Esophagus squamous epithelium (tissue), 5 donors: ENCODE measurements at places on chromosomes 5 and 9.

GRCh38 chr9:116285320-116285719 is 131.7 kb downstream of the PAPPA start:
- no peak for DNase-seq

- no peak for DNase-seq
Measured at GRCh38 chr5:55737793-55738192, at the start of gene DDX4. Gene DDX4, plus strand, starts transcription at chr5:55738061. Its CDS starts 903 bp downstream, at chr5:55738964.

DNA sequence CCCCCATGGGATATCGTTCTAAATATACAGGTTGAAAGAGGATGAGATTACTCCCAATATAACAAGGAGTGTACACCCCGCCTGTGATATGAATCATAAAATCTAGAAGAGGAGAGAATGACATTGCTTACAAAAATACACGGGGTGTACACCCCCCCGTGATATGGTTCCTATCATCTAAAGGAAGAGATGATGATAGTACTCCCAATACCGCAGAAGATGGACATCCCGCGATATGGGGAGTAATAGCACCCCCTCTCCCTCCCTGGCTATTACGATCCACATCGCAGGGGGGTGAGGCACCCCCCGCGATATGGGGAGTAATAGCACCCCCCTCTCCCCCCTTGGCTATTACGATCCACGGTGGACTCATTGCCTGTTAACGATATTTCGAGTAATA is 124.6 kb downstream of the TMEM38B start:
- no peak for DNase-seq

- no peak for DNase-seq
Measured at GRCh38 chr5:92401492-92401891, 1018.4 kb upstream of the ARRDC3 start.

- DNase-seq = no peak
Measured at GRCh38 chr5:147203213-147203612, 31.6 kb upstream of the STK32A start.

- DNase-seq = no peak
Measured at GRCh38 chr5:36060420-36060887, 6.2 kb downstream of the UGT3A2 start.

DNA sequence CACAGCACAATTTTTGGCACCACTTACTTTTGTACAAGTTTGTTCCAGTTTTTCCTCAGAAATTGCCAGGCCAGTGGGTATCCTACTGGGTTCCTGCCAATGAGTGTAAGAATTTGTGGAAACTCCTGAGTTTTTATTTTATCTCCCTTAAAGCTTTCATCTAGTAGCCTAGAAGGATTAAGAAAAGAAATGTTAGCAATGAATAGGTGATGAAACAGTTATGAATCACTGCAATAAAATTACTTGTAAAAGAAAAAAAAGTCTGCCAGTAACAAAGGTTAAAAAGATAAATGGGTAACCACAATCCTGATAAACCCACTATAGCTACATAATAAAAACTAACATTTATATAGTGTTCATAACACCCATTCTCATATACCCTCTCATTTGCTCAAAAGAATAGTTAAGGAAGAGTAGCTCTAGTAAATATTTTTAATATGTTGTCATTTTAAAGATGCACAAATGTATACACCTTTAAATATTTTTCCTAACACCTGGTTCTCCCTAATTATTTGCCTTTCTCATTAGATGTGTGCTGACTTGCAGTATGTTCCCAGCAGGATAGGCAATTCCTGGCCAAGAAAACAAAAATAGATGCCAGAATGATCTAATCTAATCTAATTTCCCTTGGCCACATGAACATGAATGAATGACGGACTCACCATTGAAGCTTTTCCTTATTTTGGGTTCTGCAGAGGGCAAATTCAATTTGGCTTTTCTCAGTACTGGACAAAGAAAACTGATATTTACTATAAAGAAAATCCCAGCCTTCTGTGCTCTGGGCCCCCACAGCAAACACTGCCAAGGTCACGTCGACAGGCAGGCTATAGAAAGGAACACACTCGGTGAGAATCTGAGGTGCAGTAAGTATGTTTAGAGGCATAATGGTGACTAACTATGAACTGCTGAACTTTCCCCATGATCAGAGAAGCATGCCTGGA is 26.4 kb downstream of the ERAP1 start:
- no peak for DNase-seq

DNA sequence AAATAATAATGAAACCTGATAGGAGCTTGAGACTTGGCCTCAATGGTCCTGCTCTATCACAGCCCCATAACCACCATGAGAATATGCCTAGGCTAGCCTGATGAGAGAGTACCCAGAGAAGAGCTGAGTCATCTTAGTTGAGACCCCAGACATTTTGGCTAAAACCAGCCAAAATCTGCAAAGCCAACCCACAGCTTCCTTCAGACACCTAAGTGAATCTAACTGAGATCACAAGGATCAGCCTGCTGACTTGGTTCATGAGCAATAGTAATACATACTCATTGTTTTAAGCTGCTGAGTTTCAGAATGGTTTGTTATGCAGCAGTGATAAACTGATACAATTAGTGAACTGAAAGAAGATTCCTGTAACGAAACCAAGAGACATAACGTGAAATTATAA is 473.7 kb upstream of the PTGER4 start:
- no peak for DNase-seq

DNA sequence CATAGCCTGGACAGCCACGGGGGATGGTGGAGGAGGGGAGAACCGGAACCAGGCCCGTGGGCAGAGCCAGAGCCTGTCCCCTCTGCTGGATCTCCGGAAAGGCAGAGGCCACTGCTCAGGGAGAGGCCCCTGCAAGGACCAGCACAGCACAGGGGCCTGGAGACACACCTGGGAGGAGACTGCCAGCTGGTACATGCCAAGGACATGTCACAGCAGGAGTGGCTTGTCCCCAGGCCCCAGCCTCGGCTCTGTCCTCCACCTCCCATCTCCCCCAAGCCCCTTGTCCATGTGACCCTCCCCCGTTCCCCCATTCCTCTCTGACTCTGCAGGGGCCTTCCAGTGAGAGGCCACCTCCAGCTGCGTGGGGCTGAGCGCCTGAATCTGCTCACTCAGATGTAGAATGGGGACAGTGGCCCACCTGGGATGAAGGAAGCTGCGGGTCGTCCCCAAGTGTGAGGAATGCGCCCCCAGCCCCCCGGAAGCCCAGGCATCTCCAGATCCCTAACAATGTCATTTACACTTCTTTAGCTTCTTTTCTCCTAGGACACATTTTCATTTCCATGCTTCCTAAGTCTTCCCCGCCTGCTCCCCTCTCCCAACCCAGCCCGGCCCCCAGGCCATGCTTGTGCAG is 349.6 kb upstream of the IRX2 start:
- no peak for DNase-seq
